ENCODE measurements at places on chromosomes 1 and 21.

DNA sequence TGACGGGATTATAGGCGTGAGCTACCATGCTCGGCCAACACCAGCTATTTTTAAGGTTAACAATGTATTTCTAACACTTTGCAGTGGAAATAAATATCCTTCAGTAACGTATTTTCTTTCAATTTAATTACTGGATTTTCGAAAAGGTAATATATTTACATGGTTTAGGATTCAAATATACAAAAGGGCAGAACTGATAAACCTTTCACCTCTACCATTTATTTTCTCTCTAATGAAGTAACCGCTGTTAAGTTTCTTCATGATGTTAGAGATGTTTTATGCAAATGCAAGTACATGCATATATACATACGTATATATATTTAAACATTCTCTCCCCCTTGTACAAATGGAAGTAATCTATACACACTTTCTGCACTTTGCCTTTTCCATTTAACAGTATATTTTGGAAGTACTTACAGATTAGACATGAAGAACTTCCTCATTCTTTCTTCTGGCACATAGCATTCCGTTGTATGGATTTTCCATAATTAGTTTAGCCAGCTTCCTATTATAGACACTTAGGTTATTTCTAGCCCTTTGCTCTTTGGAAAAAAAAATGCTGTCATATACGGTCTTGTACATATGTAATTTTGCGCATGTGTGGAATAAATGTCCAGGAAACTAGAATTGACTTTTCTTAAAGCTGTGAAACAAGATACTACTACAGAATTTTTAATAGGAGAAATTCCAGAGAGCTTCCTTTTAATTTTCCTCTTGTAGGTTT, 14.9 kb upstream of the HJV start:
- peak; percentile 65 for DNase-seq

GRCh38 chr1:186768906-186769305, 59.8 kb upstream of the PLA2G4A start:
- DNase-seq = no peak

DNA sequence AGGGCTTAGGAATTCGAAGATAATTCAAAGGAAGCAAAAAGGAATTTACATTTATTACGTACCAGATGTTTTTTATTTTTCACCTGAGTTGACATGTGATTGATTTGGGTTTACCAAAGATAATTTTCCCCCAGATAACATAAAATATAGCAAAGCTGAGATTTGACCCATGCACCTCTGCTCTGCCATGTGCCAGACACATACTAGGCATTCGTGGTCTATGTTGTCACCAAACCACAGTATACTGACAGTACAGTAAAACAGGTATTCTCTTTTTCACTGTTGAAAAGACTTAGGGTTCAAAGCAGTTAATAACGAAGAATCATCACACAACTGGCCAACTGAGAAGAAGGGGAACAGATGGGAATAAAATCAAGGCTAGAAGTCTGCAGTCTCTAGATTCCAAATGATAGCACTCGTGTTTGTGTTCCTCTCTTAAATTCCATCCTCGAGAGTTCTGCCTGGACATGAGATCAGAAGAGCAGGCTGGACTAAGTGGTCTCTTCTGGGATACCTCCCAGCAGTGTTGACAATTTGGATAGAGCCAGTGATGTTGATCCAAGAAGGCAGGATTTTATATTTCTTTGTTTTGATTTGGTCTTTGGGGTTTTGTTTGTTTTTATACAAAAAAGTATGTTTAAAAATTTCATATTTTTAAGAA, 85.3 kb upstream of the RAVER2 start:
- no peak for DNase-seq

- peak; percentile 77 for DNase-seq
Measured at GRCh38 chr1:155322953-155323728, 2.4 kb downstream of the RUSC1 start.

- no peak for DNase-seq
Measured at GRCh38 chr1:156898161-156898566, 4.6 kb downstream of the PEAR1 start.

GRCh38 chr21:44295646-44296045, 4.2 kb upstream of the PFKL start:
- no peak for DNase-seq

Measured in AML-193 (cell line).